Fibroblast of skin of left biceps (primary cell): ENCODE measurements at places on chromosomes 3 and 15.
A peak's percentile ranks its signal among the peaks of the same experiment; 100 is the strongest.

DNA sequence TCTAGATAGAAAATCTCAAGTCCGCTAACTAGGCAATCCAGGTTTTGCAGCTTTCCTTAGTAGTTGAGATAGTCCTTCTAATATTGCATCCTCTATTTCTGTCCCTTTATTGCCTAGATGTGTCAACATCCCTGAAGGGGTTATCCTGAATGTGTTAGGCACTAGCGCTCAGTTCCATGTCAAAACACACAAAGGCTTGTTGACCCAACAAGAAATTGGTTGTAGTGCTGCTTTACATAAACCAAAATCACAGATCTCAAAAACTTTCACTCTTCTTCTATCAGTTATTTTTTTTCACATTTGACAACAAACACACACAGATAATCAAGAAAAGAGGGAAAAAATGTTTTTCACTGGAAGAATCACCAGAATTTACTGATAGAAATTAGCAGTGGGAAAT, 51.4 kb upstream of the SOX2 start:
- no peak for DNase-seq

DNA sequence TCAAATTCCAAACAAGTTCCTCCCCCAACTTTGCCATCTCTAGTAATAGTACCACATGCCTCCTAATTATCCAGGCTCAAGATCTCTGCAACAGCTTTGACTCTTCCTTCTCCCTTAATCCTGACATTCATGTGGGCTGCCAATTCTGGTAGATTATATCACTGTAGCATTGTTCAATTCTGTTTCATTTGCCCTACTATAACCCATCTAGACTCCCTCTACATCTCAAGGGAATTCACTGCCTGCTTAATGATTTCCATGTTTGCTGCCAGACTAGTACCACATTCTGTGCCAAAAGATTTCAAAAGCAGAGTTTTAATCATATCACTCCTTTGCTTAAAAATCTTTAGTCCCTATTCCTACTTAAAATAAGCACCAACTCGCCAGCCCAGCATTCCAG, 34.6 kb upstream of the PPIB start:
- DNase-seq: peak; percentile 24

- no peak for DNase-seq
These were observed 47.2 kb downstream of the MCF2L2 start for GRCh38 chr3:183381179-183381578.

DNA sequence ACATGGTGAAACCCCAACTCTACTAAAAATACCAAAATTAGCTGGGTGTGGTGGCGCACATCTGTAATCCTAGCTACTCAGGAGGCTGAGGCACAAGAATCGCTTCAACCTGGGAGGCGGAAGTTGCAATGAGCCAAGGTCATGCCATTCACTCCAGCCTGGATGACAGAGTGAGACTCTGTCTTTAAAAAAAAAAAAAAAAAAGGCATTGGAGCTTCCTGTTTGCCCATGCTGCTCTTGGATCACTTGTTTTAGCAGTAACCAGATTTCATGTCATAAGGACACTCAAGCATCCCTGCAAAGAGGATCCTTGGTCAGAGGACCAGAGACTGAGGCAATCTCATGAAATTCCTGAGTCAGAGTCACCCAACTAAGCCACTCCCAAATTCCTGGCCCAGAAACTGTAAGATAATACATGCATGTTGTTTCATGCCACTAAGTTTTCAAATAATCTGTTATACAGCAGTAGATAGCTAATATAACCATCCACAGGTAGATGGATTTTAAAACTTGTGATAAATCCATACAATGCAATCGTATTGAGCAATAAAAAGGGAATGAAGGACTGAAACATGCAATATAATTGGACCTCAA, 82.0 kb upstream of the XXYLT1 start:
- DNase-seq: peak; percentile 87

GRCh38 chr3:147656023-147656422, 246.9 kb downstream of the ZIC1 start:
- DNase-seq: no peak

DNA sequence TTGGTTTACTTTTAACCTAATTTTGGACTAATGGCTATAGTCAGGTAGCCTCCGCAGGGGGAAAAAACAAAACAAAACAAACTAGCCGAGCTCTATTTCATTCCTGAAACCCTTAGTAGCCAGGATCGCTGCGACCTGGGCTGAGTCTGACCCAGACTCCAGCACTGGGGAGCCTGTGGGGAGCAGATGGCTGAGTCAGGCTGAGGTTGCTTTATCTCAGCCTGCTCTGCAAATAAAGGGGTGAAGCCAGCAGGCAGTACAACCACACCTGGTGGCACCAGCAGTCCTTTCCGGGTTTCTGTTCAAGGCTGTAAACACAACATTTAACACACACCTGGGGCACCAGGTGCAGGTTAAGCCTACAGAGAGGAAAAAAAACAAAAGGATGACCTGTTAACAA, 27.3 kb downstream of the ABHD2 start:
- DNase-seq: no peak

GRCh38 chr3:188901671-188902287, 270.0 kb upstream of the TPRG1 start:
- DNase-seq: no peak

DNA sequence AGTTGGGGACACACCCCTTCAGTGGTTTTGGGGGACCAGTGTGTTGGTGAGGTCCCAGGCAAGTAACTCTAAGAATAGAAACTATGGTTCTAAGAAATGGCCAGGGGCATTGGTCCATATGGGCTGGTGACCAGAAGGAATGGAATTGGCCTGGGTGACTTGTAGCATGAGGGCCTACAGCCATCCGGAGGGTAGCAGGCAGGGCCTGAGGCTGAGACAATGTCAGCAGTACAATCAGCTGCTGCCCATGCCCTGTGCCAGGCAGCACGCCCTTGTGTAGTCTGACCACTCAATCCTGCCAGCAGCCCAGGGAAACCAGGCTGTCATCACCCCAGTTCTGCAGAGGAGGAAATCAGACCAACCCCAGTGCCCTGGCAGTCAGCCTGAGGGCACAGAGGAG, 100.6 kb downstream of the DNAJB8 start:
- no peak for DNase-seq

GRCh38 chr15:75348034-75348561, 1.3 kb downstream of the NEIL1 start:
- no peak for DNase-seq

- DNase-seq: no peak
These were observed 214.7 kb downstream of the ATP8B4 start for GRCh38 chr15:49904296-49904695.

- no peak for DNase-seq
These were observed 102.7 kb downstream of the ROBO2 start for GRCh38 chr3:77142578-77142977.

DNA sequence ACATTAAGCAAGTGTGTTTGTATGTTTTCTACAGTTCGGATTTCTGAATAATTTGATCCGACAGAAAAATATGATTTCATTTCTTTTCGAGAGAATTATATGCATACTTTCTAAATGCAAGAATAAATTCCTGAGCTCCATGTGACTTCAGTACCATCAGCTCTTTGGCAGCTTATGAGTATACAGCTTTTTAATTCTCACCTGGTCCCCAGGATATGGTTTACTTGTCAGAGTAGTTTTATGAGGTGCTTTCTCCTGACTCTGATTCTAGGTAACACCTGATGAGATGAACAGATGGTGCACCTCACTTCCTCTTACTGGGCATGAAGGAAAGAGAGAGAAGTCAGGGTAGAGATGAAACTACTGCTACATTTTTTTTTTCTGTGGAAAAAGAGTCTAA, 3.1 kb downstream of the HGD start:
- no peak for DNase-seq

DNA sequence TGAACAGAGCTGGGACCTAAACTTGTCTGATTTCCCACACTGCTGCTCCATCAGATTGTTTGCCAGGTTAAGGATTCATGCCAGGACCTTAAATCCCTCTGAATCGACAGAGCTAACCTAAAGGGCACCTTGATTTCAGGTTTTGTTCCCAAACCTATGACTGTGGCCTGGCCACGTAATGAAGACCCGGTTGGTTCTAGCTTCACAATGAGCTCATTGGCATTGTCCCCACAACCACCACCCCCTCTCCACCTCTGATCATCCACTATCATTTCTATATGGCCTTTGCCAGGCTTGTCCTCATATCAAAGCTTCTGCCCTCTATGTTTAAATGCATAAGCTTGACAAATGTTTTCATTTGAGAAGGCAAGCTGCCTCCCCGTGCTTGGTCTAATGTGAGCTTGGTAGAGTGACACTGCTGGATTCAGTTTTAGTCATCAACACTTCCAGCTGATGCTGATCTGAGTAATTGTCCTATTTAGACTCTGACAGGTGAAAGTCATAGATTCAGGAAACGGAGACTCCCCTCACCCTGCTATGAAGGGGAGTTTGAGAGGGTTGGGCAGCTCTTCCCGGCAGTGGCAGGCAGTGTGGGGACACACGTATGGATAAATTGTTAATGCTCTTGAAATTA, 407.1 kb upstream of the CFAP20DC start:
- DNase-seq: no peak

DNA sequence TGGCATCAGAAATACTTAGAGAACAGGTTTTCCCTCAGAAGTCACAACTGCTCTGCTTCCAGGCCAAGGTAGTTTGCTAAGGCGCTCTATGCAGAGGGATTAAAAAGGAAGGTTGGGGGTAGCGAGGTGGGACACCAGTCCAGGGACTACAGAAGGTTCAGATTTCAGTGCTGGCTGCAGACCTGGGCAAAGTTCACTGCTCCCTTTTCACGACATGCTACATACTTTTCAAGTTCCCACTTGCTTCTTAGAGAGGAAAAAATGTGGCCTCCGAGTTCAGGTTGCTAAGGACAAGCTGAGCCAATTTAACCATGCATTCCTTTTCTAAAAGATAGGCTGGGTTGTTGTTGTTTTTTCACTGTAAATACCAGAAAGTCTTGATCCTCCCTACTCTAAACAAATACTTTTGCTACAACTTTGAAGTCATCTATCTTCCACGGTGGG, 158.6 kb upstream of the NR2F2 start:
- DNase-seq: no peak

GRCh38 chr3:76656531-76657070, 383.3 kb upstream of the ROBO2 start:
- DNase-seq: no peak

- peak; percentile 85 for DNase-seq
These were observed 66.4 kb downstream of the PTPRG start for GRCh38 chr3:61627768-61628185.

DNA sequence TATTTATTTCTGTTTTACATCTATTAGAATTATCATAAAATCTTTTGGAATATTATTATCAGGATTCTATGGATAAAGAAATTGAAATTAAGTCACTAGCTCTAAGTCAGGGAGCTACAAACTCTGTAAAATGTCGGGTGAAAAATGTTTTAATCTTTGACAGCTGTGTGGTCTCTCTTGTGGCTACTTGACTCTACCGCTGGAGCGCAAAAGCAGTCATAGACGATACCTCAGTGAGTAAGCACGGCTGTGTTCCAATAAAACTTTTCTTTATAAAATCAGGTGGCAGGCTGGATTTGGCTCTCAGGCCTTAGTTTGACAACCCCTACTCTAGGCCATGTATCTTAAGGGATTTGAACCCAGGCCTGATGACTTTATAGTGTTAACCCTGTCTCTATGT, 88.5 kb upstream of the PFN2 start:
- no peak for DNase-seq

DNA sequence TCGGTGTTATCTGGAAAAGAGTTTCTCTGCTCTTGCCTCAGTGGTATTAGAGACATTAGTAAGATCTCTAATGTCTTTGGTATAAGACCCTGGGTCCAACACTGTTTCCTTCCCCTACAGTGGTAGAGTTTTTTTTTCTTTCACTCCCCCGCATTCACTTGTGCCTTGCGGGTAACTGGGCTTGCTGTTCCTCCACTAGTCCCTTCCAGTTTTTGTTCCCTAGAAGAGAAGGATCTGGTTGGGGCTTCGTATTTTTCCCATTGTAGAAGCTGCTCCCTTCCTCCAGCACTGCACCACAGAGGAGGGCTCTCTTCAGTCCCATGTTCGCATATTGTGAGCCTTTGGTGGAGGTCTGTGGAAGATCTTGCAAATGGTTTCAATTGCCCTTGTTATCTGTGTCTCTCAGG, 13.7 kb downstream of the CTDSPL2 start:
- no peak for DNase-seq

GRCh38 chr3:184259396-184259877, 1.9 kb downstream of the CAMK2N2 start:
- no peak for DNase-seq

GRCh38 chr3:127780536-127781400, 41.5 kb downstream of the MGLL start:
- DNase-seq: no peak

DNA sequence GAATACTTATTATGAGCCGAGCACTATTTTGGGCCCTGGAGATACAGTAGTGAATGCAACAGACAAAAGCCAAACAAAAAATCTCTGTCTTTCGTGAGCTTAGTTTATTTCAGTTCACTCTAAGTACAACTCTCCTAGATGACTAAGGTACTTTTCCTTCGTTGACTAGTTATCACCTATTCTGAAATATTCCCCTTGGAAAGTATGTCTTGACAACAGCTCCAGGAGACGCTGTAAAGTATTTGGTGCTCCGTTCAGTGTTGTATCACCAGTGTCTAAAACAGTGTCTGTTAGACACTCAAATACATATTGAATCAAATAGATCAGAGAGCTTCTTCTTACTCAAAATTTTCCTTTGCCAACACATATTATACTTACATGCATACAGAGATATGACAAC, 119.6 kb downstream of the TFDP2 start:
- DNase-seq: no peak

GRCh38 chr3:114307222-114307830, 13.5 kb downstream of the TIGIT start:
- no peak for DNase-seq

- DNase-seq: peak; percentile 12
These were observed 73.1 kb downstream of the RORA start for GRCh38 chr15:61155741-61156700.

- DNase-seq: no peak
These were observed 332.7 kb upstream of the SLCO3A1 start for GRCh38 chr15:91520850-91521249.

DNA sequence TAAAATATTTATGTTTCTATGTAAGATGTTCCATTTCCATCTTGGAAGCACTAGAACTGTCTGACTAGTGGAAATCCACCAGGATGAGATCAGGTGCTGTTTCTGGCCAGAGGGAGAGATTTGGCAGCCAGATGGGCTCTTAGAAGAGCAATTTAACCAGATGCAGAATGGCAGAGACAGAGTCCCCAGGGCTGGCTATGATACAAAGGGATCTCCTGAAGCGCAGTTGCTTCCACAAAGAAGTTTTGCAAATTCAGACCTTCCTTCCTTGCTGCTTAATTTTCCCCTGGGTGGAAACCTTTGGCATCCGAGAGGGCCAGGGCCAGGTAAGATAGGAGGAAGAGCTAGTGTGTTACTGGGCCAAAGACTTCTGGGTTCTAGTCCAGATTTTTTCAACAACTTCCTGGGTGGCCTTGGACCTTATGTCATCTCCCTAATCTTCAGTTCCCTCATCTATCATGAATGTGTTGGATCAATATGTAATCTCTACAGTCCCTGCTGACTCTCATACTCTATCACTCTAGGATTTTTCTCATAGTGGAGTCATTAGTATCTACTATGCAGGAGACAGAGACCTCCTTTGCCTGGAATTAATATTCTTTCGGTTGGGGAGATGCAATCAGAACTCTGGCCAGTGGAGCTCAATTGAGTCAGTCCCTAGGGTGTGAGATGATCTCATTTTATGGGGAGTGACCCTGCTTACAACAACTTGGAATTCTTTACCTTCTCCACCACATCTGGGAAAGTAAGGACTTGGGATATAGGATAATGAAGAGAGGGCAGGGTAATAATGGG, 41.1 kb upstream of the NDUFB4 start:
- no peak for DNase-seq

- no peak for DNase-seq
These were observed 49.1 kb downstream of the PDHB start for GRCh38 chr3:58384381-58385090.
